Smooth muscle cell of the brain vasculature (primary cell): ENCODE measurements at places on chromosomes 1 and 21.

GRCh38 chr21:25396135-25396711 lies 211.1 kb downstream of the MRPL39 start:
- DNase-seq, result no peak

- DNase-seq, result no peak
These were observed 16.2 kb upstream of the MEF2D start for GRCh38 chr1:156516821-156517220.

DNA sequence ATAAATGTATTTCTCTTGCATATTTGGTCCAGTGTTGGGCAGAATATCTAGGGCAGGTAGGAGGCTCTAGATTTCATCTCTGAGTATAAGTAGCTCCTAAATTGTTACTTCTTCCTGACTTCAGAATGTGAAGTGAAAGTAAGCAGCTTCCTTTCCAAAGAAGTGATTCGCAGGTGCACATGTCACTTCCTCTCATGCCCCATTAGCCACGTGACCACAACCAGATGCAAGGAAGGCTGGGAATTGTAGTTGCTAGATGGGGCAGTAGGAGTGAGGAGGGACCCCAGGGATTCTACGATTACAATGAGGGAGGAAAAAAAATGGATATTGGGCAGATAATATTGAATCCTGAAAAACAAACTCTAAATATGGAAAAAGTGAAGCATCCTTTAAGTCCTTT lies 113.2 kb upstream of the CYYR1 start:
- no peak for DNase-seq

DNA sequence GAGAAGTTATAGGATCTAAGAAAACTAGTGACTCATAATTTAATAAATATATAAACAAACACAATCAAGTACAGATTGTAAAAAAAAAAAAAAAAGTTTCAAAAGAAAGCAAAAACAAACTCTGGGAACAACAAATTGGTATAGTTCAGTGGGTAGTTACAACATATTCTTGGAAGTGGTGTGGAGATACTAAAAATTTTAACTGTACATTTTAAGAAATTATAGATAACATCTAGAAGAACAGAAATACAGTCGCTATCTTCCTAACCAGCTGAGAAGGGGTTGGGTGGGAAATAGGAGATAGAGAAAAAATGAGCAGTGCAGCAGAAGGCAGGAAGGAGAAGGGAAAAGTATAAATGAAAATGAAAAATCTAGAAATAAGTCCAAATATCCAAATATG lies 70.5 kb downstream of the LRRC8C start:
- no peak for DNase-seq

DNA sequence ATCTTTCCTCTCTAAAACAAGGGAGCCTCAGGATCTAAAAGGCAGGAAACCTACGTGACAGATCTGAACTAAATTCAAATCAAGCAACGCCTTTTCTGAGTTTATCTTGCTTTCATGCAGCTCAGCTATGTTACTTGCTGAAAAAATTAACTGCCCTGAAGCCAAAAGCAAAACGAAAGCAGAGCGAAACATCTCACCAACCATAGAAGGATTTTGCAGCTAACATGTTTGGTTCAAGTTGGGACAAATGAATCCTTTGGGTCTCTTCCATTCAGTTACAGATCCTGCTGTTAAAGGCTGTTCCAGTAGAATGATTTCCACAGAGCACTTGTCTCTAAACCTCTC lies 482 bp downstream of the SLC2A5 start:
- DNase-seq, result no peak

GRCh38 chr1:8693107-8693506 lies 124.3 kb downstream of the RERE start:
- DNase-seq, result no peak

DNA sequence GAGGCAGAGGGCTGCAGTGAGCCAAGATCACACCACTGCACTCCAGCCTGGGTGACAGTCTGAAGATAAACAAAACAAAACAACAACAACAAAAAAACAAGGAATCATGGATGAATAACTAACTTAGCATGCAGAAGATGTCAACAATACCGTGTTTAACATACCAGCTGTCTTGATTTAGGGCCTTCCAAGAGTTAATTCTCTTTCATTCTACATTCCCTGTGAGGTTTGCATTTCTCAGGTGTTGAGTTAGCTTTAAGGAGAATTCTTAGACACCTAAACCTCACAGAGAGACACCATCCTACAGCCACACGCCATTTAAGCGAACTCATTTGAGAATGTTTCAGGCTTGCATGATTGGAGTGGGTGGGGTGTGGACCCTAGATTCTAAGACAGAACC lies 363.1 kb upstream of the RUNX1 start:
- no peak for DNase-seq

DNA sequence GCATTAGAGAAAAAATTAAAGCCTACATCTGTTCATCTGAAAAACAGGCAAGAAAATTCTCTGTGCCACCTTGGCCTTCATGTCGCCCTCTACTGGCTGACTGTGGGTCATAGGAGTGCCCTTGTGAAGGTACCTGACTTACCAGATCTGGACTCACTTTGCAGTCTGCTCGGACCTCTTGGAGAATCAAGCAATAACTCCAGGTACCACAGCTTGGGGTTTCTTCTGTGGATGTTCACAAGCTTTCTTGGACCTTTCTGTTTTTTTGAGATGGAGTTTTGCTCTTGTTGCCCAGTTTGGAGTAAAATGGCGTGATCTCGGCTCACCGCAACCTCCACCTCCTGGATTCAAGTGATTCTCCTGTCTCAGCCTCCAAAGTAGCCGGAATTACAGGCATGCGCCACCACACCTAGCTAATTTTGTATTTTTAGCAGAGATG lies 2.4 kb upstream of the PRAMEF18 start:
- no peak for DNase-seq

DNA sequence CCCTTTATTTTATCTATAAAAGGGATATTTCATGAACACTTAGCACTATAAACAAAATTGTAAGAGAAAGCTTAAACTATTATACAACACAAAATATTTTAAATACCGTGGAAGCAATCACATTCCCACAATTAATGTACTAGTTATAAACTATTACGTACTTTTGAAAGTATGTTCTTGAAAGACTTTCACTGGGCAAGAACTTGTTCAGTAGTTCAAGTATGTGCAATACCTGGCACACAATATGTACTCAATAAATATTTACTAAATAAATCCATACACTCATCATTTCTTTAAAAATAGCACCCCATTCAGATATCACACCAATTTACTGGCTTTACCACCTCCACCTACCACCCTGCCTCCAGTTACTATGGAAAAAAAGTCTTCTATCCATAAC lies 12.6 kb upstream of the FMO2 start:
- DNase-seq, result no peak

GRCh38 chr1:28010969-28011368 lies 51.2 kb downstream of the XKR8 start:
- no peak for DNase-seq

GRCh38 chr21:17667256-17667655 lies 54.6 kb upstream of the BTG3 start:
- DNase-seq, result no peak

- DNase-seq, result no peak
These were observed 91.4 kb downstream of the NR5A2 start for GRCh38 chr1:200118779-200119505.

DNA sequence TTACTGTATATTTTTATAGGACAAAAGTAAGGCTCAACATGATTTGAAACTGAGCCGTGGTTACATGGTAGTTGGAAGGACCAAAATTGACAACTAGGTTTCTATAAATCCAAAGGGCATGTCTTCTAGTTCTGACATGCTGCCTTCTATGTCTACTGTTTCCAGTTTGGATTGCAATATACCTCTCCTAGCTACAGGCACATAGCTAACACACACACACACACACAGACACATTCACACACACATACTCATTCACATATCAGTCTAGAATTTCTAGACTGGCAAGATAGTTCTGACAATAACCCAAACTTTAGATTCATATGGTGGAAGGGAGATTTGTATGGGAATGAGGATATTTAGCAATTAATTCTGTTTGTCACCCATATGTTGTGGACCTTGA lies 544.8 kb upstream of the CAMK1G start:
- no peak for DNase-seq

DNA sequence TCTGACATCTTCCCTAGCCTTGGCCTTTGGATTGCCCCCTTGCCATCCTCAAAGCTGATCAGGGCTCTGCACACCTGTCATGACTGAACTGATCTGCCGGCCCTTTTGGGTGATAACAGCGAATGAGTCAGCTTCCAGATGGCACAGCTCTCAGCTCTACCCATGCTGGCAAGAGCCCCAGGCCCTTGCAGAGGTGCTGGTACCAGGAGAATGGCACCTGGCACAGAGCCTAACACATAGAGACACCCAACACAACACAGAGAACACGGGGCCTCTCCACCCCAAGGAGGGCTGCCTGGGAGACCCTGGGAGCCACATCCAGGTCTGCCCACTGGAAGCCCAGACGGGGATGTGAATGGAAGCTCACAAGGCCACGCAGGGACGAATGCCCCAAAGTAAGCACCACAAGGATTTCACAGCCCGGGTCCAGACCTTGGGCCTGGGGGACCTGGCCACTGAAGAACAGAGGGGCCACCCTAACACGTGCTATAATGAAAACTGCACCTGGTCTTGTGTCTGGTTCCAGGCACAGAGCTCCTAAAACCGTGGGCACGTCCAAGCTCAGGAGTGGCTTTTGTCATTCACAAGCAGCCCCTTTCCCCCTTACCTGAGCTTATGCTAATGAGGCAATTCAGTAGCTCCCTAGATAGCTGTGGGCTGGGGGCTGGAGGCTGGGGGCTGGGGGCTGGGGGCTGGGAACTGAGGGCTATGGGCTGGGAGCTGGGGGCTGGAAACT lies 160.5 kb downstream of the NPHP4 start:
- DNase-seq, result no peak

DNA sequence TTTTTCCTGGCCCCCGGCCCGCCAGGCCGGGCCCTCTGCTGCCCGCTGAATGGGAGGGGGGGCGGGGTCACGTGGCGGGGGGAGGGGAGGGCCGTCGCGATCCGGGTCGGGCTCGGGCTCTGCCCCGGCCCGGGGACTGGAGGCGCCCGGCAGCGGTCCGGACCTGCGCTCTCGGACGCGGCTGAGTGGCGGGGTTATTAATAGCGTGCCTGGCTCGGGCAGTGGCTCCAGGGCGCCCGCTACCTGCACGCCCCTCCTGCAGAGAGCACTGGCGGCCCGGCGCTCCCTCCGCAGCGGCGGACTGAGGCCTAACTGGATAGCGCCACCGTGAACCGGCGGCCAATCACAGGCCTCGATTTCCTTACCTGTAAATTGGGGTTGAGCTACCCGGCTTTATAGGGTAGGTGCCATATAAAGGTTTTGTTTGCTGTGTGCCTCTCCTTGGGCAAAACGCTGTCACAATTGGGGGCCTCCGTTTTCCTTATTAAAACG lies 28.1 kb downstream of the AHDC1 start:
- DNase-seq, result no peak

DNA sequence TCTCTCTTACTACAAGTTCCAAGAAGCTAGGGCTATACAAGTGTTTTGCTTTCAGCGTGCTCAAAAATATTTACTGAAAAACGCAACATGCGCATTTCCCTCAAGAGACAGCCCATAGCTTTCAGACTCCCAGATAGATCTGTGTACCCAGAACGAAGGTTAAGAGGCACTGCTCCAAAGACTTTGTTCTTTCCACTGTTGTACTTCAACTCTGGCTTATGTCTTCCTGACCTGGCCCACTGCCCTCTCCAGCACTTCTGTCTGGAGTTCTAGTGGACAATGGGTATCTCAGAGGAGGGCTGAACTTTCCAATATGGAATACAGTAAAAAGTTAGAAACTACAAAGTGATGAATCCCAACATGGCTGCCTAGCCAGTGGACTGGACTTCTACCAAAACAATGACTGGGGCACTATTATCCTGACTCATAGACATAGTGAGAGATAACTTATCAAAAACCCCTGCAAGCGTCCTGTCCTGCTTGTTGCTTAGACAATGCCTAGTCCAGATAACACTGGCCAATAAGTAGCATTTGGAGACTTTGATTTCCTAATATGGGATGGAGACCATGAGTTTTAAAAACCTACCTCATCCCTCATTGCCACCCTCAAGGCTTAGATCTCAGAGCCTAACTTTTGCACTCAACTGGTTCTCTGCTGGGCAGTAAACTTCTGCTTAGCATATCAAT lies 8.8 kb upstream of the ADAR start:
- no peak for DNase-seq

DNA sequence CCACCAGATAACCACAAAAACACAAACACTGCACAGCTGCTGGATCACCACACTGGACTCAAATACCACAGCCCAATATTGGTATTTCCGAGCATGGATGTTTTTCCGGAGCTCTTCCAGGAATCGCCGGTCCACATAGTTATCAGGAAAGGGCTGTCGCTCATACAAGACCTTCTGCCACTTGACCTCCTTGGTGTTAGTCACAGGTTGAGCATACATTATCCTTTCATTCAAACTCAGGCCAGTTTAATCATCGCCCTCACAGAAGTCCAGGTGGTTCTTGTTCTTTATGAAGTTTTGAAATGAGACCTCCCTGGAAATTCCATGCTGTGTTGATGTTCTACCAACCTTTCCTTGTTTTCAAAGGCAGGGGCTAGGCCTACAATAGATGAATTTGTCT lies 1.5 kb downstream of the PIGC start:
- DNase-seq, result no peak

- DNase-seq, result no peak
These were observed 12.0 kb downstream of the ALDH9A1 start for GRCh38 chr1:165686121-165686970.

GRCh38 chr1:155077346-155077745 lies 1.3 kb upstream of the EFNA3 start:
- no peak for DNase-seq

DNA sequence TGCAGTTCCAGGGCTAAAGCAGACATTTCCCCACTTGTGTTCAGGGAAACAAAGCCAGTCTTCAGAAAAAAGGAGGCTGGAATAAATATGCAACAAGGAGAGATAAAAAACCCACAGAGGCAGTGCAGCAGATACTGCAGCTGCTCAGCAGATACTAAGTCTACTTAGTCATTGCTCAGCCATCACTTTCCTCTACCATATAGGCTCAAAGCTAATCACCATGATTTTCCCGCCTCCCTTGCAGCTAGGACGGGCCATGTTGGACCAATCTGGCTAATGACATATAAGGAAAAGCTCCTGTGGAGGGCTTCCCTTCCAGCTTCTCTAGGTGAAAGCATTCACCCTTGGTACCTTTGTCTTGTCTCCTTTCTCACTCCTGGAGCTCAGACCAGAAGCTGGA lies 10.0 kb upstream of the EFHD2 start:
- DNase-seq, result no peak

DNA sequence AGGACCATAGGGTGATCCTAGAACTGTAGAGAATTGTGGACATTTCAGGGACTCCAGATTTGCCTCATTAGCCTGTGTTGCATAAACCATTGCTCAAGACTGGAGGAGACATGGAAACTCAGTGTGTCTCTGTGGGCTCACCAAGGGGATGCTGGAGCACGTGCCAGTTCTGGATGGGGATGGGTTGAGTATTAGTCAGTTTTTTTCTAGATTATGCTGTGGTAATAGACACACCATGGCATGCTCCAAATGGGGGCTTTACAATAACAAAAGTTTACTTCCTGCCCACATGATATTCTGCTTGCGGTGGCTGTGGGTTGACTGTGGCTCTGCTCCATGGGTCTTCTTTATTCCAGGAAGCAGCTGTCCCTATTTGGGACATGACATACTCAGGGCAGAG lies 125.4 kb downstream of the FOXD2 start:
- no peak for DNase-seq
